Naive thymus-derived CD8-positive, alpha-beta T cell (primary cell): ENCODE measurements at places on chromosomes 16 and 17. TPM values are rescaled to one million over a fixed set of nuclear protein-coding genes. Genes with fewer than 3 reads are reported as not detected.

The G6PC1 gene
- polyA plus RNA-seq, result not detected

The CTF1 gene
- not detected for polyA plus RNA-seq

The CACNG1 gene
- not detected for polyA plus RNA-seq

The RPH3AL gene
- polyA plus RNA-seq, result 1.9 TPM

The ZKSCAN2 gene
- polyA plus RNA-seq, result 1.4 TPM

The CA4 gene
- not detected for polyA plus RNA-seq

The KRTAP4-9 gene
- not detected for polyA plus RNA-seq

The ABCC12 gene
- polyA plus RNA-seq, result not detected

DNA sequence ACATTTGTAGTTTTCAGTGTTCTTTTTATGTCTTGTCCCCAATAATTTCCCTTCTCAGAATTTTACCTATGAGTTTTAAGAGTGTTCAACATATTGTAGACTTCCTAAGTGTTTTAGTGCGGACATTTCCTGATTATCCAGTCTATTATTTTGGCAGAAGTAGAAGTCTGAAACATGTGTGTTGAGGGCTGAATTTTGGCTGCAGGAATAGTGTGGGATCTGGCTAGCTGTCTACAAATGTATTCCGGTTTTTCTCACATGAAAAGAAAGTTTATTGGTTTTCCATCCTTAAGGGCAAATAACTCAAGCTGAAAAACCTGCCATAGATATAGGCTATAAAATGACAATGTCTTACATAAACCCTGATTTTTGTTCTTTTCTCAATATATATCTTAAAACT lies 33.0 kb upstream of the CA10 start:
- no peak for DNase-seq
- H3K4me3 ChIP-seq, result no peak overlapping the region
- no peaks in the 10 kb centered on the region for H3K27me3 ChIP-seq

DNA sequence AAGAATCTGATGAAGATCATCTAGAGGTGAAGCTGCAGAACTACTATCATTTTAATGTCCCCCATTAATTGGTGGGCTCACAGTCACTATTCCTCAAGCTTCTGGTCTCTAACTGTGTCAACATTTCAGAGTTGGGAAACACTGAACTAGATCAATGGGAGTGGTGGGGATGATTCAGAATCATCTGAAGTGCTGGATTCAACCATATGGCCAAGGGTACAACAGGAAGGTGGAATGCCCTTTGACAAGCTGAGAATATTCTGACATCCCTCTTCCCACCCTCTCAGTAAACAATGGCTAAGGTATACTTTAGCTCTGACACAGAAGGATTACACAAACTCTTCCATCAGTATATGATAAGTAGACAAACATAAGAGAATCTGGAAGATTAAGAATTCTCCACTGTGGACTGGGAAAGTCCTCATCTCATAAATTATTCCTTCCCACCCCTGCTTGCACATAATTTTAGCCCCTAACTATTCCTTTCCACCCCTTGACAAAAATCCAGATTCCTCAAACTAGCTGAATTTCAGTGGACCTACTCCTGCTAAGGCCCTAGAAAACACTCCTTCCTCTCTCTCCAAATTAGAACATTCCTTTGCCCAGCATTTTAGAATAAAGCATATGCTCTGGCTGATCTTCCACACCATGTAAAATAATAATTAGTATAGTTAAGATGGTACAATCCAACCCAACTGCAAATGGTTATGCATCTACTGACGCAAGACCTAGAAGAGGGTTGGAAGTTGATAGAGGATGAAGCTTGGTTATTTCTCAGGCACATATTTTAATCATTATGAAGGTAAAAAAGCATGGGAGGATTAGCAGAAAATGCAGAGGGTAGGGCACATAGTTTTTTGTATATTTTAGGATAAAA lies 16.3 kb upstream of the RFFL start:
- H3K27me3 ChIP-seq, result no peaks in the 10 kb centered on the region
- no peaks in the 10 kb centered on the region for H3K36me3 ChIP-seq
- H3K4me1 ChIP-seq, result peaks cover 58% of the 10 kb centered on the region
- DNase-seq, result no peak
- H3K27ac ChIP-seq, result peak overlapping the region; percentile 0
- no peak overlapping the region for H3K4me3 ChIP-seq

DNA sequence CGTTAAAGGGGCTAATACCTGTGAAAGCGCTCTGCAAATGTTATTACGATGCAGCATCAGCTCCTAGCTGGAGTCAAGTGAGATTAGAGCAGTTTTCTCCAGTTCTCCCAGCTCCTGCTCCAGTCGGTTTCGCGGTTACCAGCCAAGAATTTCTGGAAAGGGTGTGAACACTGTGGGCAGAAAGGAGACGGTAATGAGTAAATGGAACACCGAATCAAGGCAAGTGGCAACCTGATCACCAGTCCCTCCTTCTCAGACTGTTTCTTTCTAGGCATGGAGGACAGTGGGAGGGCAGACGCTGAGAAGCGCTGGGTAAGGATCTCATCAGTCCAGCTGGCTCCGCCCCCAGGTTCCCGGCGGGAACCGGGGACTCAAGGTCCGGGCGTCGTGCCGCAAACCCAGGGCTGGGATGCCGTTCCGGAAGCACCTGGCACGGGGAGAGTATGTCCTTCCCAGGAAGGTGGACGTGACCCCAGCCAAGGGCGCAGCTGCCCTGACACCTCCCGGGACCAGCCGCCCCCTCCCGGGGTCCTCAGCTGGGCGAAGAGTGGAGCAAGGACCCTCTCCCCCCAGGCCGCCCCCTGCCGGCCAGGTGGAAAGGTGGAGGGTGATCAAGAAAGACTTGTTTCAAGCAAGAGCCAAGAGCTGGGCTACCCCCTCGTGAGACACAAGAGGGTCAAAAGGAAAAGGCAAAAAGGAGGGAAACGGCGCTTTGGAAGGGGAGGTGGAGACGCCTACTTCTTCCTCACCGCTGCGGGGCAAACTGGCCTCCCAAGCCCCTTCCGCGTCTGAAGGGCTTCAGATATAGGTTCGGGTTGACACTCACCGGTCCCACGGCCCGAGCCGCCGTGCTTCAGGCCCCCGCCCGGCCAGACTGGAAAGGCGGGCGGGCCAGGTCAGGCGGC lies 481 bp downstream of the MYO19 start:
- DNase-seq, result peak; percentile 20
- peak overlapping the region; percentile 99 for H3K27ac ChIP-seq
- H3K4me1 ChIP-seq, result peaks cover 13% of the 10 kb centered on the region

GRCh38 chr17:74842599-74843351 lies 16.9 kb downstream of the GRIN2C start:
- H3K4me1 ChIP-seq, result peaks cover 12% of the 10 kb centered on the region
- H3K36me3 ChIP-seq, result no peaks in the 10 kb centered on the region

- DNase-seq, result no peak
- H3K4me3 ChIP-seq, result no peak overlapping the region
- H3K27me3 ChIP-seq, result no peaks in the 10 kb centered on the region
- peaks cover 17% of the 10 kb centered on the region for H3K4me1 ChIP-seq
- no peak overlapping the region for H3K27ac ChIP-seq
- H3K36me3 ChIP-seq, result no peaks in the 10 kb centered on the region
Measured at GRCh38 chr17:7831233-7831632, 2.8 kb upstream of the KDM6B start.

DNA sequence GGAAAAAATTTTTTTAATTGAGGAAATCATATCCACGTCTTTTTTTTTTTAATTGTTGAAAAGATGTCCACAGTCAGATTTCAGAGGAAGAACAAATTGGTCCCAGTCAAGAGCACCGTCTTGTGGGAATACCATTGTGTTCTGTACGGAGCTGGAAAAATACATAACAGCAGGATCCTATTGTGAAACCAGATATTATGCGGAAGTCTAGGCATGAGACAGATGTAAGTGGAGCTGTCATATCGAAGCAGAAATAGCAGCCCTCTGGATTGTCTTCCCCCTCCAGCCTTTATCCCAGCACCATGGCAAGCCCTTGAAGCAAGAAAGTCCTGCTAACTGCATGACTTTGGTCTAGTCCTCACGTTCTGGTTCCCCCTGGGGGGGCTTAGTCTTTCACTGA lies 391.6 kb upstream of the ASIC2 start:
- H3K4me1 ChIP-seq, result no peaks in the 10 kb centered on the region
- no peak overlapping the region for H3K4me3 ChIP-seq
- peaks cover 17% of the 10 kb centered on the region for H3K27me3 ChIP-seq

DNA sequence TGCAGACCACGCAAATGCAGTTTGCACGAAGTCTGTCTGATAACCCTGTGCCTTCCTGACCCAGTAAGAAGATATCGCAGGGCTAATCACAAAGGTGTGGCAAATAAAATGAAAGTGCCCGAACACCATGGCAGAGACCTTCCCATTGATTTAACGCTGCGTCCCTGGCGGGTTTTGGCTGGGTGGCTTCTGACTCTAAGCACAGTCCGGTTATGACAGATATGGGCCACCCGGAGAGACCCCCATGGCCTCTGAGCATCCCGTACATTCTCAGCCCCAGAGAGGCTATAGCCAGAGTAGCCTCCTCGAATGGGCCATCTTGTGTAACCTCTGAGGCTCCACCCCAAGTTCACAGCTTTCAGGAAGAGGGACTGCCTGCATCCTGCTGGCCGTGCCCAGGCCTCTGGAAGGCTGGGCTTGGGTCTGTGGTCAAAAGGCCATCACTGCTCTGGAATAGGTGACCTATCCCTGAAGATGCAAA lies 5.5 kb downstream of the FOXC2 start:
- DNase-seq, result no peak
- peaks cover 84% of the 10 kb centered on the region for H3K27me3 ChIP-seq
- peaks cover 14% of the 10 kb centered on the region for H3K4me1 ChIP-seq
- H3K27ac ChIP-seq, result no peak overlapping the region

- H3K27me3 ChIP-seq, result no peaks in the 10 kb centered on the region
- H3K4me3 ChIP-seq, result no peak overlapping the region
- no peak for DNase-seq
- no peaks in the 10 kb centered on the region for H3K36me3 ChIP-seq
Measured at GRCh38 chr17:51402899-51403298, 142.6 kb downstream of the UTP18 start.

- H3K4me3 ChIP-seq, result no peak overlapping the region
- no peaks in the 10 kb centered on the region for H3K27me3 ChIP-seq
- DNase-seq, result no peak
- H3K27ac ChIP-seq, result no peak overlapping the region
- H3K36me3 ChIP-seq, result no peaks in the 10 kb centered on the region
- H3K4me1 ChIP-seq, result no peaks in the 10 kb centered on the region
Measured at GRCh38 chr16:15567823-15568222, 75.1 kb downstream of the MARF1 start.

DNA sequence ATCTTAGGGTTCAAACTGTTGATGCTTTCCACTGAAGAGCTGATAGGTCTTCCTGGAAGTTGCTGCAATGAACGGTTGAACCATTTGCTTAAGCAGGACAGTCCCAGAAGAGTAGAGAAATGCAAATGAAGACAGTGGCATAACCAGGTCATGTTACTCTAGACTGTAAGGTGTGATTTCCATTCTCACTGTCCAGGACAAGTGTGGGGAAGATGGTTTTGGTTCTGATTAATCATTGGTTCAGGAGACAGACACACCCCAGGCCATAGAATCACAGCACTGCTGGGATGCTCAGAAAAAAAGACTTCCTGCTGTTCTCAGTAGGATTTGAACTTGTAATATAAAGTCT lies 34.8 kb upstream of the XYLT2 start:
- DNase-seq, result no peak
- no peaks in the 10 kb centered on the region for H3K4me1 ChIP-seq
- no peak overlapping the region for H3K4me3 ChIP-seq
- H3K36me3 ChIP-seq, result no peaks in the 10 kb centered on the region
- no peak overlapping the region for H3K27ac ChIP-seq

DNA sequence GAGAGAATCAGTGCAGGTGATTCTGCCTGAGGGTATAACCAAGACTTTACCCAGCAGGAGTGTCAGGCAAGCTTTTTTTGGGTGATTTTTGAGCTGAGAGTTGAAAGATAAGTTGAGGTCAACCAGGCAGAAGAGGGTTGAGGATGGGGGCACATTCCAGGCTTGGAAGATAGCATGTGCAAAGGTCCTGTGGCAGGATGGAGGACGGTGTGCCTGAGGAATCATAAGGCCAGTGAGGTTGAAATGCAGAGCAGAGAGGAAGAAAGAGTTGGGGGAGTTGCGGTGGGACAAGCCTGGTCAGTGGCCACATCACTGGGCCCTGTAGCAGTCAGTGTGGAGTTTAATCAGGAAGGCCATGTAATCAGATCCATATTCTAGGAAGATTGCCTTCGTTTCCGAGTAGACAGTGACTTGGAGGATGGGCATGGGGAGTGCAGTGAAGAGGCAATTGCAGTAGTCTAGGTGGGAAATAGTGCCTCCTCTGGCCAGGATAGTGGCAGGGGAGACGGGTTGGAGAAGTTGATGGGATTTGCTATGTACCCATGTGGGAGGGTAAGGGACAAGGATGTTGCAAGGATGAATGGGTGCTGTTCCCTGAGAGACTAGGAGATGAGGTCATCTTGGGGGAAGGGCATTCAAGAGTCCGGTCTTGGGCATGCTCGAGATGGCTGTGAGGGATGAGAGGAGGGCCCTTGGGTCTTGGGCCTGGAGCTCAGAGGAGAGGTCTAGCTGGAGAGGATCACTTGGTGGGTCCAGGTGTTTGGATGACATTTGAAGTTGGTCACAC lies 3.9 kb downstream of the PLEKHG4 start:
- no peaks in the 10 kb centered on the region for H3K27me3 ChIP-seq
- peaks cover 15% of the 10 kb centered on the region for H3K4me1 ChIP-seq
- no peak overlapping the region for H3K27ac ChIP-seq
- H3K36me3 ChIP-seq, result peaks cover 13% of the 10 kb centered on the region
- DNase-seq, result no peak
- H3K4me3 ChIP-seq, result no peak overlapping the region

GRCh38 chr17:8091033-8091687 lies 3.6 kb upstream of the ALOX12B start:
- peaks cover 15% of the 10 kb centered on the region for H3K4me1 ChIP-seq
- no peak overlapping the region for H3K4me3 ChIP-seq
- peak overlapping the region; percentile 24 for H3K27ac ChIP-seq
- no peak for DNase-seq

DNA sequence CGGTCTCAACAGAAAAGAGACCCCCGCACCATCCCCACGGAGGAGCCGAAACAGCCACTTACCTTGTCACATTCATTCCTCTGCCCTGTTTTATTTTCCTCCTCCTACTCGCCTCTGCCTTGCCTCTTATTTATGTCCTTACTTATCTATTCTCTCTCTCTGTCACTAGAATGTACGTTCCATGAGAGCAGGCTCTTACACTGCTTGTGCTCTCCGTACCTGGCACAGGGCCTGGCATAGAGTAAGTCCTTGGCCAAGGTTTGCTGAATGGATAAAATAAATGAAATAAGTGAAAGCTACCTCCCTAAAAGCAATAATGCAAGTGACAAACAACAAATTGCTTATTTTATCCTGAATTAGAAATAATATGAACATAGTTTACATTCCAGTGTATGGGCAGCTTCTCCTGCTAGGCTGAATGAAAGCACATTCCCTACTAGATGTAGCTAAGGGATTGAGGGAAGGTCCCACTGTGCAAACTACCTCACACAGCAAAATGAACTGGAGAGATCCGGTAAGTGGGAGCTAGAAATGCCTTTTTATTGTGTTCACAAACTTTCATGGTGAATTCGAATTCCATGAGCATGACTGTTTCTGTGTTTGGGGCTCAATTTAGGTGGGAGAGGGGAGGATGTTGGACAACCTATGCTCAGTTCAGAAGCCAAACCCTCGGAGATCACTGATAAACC lies 173.1 kb downstream of the PARN start:
- no peaks in the 10 kb centered on the region for H3K4me1 ChIP-seq
- no peaks in the 10 kb centered on the region for H3K27me3 ChIP-seq
- no peak for DNase-seq
- H3K4me3 ChIP-seq, result no peak overlapping the region

- no peaks in the 10 kb centered on the region for H3K36me3 ChIP-seq
- no peak for DNase-seq
- no peak overlapping the region for H3K27ac ChIP-seq
- peaks cover 10% of the 10 kb centered on the region for H3K27me3 ChIP-seq
- H3K4me1 ChIP-seq, result no peaks in the 10 kb centered on the region
Measured at GRCh38 chr16:66251476-66252160, 114.9 kb upstream of the CDH5 start.

GRCh38 chr16:59161679-59162078 lies 427.6 kb upstream of the GOT2 start:
- H3K36me3 ChIP-seq, result no peaks in the 10 kb centered on the region
- no peak overlapping the region for H3K27ac ChIP-seq
- no peak overlapping the region for H3K4me3 ChIP-seq
- H3K27me3 ChIP-seq, result no peaks in the 10 kb centered on the region
- H3K4me1 ChIP-seq, result no peaks in the 10 kb centered on the region
